Activated CD4-positive, alpha-beta T cell treated with anti-CD3 and anti-CD28 coated beads for 36 hours (primary cell): ENCODE measurements at places on chromosomes 12 and 14. TPM values are rescaled to one million over a fixed set of nuclear protein-coding genes. Genes with fewer than 3 reads are reported as not detected.

Gene LRFN5
- not detected for total RNA-seq

Gene MIPOL1
- not detected for total RNA-seq

Gene XRCC3
- 43.7 TPM for total RNA-seq

Gene GPR84
- 1.7 TPM for total RNA-seq

Gene RNF212B
- not detected for total RNA-seq

Gene RFLNA
- total RNA-seq: not detected

Gene BEST3
- total RNA-seq: not detected
